DMS79 (cell line): ENCODE measurements at places on chromosomes 11 and 22.

DNA sequence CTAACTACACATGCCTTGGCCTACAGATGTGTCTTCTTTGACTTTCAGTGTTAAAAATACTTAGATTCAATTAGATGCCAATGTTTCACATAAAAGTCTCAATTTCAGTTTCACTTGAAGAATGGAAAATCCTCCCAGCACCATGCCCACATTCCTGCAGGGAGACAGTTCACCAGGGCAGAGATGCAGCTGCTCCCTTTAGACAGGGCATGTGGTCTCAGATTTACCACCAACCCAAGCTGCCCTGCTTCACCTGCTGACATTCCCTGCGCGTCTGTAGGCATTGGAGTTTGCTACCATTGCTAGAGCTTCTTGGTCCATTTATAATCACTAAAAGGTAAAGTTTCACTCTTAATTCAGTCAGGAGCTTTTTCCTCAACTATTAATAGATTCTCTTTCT lies 113.9 kb downstream of the ARFGAP2 start:
- no peak for DNase-seq

DNA sequence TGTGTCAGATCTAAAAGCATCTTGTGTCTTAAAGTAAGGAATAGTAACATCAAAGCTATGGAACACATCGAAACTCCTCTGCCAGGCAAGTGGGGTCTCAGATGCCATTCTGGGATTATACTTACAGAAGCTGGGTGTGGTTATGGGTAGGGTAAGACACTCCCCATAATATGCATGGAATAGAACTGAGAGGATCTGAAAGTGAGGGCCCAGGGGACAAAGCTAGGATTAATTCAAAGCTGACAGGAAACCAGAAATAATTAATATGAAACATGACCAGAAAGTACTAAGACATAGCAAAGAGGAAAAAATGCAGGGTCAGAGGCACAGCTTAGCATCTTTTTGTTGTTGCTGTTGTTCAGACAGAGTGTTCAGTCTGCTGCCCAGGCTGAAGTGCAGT lies 40.2 kb upstream of the EED start:
- no peak for DNase-seq

DNA sequence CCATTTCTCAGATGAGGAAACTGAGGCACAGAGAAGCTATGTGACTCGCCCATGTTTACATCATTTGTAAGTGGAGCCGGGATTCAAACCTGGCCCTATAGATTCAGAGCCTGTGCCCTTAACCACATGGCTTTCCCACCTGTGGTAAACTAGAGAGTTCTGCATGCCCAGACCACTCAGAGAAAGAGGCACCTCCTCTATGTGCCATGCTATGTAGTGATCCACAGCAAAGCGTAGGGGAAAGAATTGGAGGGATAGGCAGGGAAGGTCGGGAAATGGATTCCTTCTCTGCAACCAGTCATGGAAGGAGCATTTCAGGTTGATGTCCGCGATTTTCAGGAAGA lies 15.4 kb upstream of the POU2AF2 start:
- no peak for DNase-seq

GRCh38 chr11:59923813-59924212 lies 14.4 kb upstream of the OOSP1 start:
- DNase-seq: no peak

DNA sequence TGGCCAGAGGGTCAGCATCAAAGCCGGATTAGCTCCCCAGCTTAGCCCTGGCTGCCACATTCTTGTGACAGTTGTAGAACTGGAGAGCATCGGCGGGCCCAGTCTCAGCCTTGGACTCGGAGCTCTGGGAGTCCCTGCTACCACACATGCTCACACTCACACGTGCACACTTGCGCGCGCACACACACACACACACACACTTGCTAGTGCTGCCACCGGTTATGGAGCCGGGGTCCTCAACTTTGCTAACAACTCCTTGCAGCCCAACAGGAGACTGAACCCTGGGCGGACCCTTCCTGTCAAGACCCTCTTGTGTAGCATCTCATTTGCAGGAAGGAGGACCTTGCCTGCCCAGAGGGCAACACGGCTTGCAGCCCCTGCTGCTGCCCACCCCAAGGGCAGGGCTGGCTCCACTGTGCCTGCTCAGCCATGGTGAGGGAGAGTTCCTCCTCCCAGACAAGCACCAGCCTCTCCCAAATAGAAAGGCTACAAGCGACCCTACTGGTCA lies 107.6 kb downstream of the WNT7B start:
- no peak for DNase-seq

- no peak for DNase-seq
Observed at GRCh38 chr22:18121506-18121905, 10.9 kb downstream of the TUBA8 start.

- DNase-seq: no peak
Observed at GRCh38 chr22:44862281-44862680, 109.9 kb downstream of the ARHGAP8 start.

DNA sequence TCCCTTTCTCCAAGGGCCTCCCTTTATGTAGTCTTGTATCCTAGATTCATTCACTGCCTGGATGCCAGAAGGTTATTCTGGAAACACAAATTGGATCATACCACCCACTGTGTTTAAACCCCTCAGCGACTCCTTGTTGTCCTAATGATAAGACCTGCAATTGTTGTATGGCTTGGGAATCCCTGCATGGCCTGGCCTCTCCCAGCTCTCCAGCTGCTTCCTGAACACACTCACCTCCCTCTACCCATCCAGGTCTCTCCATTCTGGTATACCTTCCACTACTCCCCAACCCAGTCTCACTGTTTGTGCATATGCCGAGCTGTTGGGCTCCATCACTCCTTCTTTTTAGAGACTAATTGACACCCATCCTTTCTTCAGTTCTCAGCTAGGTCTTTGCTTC lies 124.3 kb upstream of the ALX4 start:
- no peak for DNase-seq

GRCh38 chr11:36775130-36775529 lies 177.1 kb upstream of the RAG2 start:
- no peak for DNase-seq

- DNase-seq: no peak
Observed at GRCh38 chr11:67120881-67121710, 2.0 kb downstream of the KDM2A start.

DNA sequence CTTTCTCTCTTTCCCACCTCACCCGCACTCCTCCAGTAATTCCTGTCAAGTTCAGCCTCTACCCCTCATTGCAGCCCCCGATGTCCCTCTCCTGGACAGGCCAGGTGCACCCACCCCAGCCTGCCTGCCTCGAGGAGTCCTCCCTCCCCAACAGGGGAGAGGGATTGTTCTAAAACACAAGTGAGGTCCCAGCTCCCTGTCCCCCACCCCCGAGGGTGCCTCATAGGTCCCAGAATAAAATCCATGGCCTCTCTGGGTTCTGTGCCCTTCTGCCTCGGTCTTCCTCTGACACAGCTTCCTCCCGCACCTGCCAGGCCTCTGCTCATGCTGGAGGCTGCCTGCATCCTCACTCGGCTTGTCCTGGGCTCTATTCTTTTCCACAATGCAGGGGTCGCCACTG lies 720.1 kb downstream of the BRD1 start:
- DNase-seq: no peak

DNA sequence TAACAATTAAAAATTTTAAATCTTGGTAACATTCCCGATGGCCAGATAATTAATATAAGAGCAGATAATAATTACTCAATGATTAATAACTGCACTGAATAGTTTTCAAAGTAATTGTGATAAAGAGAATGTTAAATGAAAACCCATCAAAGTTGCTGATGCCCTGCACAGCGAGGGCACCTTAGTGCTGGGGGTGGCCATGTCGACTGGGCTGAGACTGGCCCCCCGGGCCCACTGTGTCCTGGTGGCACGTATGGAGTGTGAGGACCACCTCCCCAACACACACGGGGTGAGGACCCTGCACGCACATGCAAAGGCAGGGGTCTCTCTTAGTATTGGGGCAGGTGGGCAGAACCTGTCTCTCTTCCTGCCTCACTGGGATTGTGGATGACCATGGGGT lies 15.1 kb upstream of the CCDC188 start:
- no peak for DNase-seq

- no peak for DNase-seq
Observed at GRCh38 chr11:60280412-60280811, at the start of gene MS4A4A. Gene MS4A4A, plus strand, starts transcription at chr11:60280666. Its CDS starts 10 bp downstream, at chr11:60280676.

GRCh38 chr11:71990701-71991100 lies 8.0 kb upstream of the IL18BP start:
- no peak for DNase-seq

- no peak for DNase-seq
Observed at GRCh38 chr11:60763692-60764369, 7.2 kb downstream of the MS4A15 start.

GRCh38 chr22:44765571-44766285 lies 13.4 kb downstream of the ARHGAP8 start:
- DNase-seq: no peak

GRCh38 chr11:57619331-57619730 lies 21.8 kb downstream of the SERPING1 start:
- DNase-seq: no peak

DNA sequence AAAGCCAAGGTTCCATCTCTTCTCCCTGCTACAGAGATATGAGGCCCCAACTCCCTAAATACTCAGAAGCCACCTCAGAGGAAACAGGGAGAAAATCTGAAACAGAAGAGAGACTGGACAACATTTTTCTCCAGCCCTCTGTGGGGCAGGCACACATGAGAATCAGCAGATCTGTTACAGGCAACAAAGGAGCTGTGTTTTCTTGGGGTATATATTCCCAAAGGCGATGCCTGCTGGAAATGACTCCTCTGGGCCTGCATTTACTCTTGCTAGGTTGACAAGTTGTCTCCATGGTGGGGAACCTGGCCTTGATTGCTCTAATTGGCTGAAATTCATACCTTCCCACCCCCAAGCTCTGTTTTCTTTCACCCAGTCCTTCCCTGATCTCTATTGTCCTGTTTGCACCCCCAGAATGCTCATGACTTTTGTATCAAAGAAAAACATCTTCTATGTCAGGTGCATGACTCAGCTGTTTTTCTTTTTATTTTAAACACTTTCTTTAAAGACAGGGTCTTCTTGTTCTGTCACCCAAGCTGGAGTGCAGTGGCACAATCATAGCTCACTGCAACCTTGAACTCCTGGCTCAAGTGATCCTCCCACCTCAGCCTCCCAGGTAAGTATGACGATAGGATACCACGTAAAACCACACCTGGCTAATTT lies 23.5 kb upstream of the P2RY6 start:
- DNase-seq: no peak

- DNase-seq: no peak
Observed at GRCh38 chr11:118383657-118384056, 17.7 kb upstream of the ATP5MG start.

DNA sequence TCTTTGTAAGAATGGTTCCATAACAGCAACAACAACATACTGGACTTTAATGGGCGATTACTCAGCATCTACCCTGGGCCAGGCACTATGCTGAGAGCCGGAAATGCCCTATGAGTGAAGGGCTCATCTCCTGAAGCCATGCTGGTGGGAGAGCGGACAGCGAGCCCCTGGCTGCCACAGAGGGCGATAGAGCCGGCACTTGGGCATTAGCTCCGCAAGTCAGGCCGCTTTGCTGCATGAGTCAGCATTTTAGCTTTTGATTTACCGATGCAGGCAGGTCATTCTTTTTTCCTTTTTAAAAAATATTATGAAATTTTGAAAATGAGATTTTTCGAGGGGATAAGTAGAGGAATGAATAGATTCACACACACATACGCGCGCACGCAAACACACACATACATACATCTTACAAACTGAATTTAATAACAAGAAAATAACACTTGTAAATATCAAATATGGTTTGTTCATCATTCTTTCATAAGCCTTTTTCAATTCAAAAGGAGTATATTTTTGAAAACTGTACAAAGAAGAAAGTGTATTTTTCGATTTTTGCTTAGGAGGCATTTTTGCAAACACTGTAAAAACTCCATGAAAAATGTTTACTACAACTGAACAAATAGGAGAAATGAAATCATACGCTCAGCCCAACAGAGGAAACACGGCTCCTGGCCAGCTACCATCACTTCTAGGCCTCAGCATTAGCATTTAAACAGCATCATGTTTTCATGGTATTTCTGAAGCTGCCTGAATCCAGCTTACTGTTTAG lies 667.3 kb downstream of the OPCML start:
- no peak for DNase-seq

DNA sequence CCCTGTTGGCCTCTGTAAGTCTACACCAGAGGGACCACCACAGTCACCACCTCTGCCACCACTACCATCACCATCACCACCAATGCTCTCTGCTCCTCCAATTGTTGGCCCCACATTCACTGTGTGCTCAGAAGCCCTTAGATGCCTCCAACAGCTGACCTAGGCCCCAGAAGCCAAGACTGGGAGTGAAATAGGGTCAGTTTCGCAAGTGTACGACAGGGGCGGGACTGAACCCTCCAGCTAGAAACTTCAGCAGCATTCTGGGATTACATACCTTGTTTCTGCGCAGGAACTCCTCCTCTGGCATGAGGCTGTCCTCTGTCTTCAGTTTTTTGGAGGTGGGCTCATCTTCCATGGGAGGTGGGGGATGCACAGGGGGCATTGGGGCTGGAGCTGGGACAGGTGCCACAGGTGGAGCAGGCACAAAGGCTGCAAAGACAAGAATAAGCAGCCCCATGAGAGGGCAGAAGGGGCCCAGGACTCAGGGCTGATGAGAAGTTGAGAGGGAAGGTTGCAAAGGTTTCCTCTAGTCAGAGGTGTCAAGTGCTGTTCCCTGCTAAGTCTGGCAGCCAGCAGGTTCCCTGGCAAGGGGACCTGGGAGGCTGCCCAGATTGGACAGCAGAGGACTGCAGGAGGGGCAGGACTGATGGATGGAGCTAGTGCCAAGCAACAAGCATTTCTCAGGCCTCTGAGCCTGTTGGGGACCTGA lies 10.2 kb upstream of the TBC1D10A start:
- DNase-seq: no peak

GRCh38 chr11:403761-404431 lies 9.9 kb downstream of the PKP3 start:
- no peak for DNase-seq
